Pons (tissue), 1 donor: ENCODE measurements at places on chromosomes 2 and 18.

DNA sequence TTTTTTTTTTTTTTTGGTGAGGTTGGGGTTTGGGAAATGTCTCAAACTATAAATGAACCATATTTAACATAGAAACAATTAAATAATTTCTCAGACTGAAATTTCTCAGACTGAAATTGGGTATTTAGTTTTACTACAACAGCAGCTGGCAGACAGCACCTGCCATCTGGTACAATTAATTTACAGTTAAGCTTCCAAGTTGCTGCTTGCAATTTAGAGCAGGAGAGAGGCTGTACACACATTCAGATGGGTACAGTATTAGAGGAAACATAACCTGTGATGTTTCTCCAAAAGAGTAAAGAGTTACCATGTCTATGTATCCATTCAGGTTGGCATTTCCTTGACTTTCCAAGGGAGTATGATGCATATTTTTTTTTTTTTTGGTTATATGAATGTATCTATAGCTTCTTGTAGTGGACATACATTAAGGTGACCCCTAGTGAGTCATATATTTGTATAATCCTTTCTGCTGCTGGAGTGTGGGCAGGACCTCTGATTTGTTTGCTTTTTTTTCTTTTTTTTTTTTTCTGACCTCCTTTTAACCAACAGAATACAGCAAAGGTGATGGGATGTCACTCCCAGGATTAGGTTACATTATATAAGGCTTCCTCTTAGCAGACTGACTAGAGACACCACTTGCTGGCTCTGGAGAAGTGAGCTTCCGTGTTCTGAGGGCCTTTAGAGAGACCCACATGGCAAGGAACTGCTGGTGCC is 201.7 kb downstream of the PTH2R start:
- DNase-seq: no peak

DNA sequence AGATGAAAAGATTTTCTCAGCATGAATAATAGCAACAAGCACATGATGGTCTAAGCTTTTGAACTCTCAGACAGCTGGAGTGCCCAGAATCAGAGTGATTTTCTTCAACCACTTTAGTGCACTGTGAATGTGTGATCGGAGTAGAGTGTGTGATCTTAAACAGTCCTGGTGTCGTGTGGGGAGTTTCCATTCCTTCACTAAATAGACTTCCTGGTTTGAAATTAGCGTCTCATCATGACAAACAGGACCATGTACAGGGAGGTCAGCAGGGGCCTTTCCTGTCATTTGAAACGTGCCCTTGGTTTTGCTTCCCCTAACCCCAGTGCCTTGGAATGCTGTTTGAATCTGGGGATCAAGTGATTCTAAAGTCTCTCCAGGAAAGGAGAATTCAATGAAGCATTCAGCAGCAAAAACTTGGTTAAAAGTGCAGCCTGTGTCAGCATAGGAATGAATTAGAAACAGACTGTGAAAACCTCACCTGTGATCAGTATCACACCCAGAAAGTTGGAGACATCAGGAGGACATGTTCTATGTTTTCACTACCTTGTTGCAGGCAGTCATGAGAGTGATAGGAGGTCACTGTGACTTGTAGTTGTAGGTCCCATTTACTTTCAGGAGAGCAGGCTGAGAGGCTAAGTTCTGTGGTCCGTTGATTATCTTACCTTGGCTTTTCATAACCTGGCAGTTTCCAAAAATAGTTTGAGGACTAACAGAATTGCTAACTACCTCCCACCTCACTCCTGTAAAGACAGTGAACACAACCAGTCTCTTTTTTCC is 400.3 kb downstream of the MTX2 start:
- DNase-seq: no peak

DNA sequence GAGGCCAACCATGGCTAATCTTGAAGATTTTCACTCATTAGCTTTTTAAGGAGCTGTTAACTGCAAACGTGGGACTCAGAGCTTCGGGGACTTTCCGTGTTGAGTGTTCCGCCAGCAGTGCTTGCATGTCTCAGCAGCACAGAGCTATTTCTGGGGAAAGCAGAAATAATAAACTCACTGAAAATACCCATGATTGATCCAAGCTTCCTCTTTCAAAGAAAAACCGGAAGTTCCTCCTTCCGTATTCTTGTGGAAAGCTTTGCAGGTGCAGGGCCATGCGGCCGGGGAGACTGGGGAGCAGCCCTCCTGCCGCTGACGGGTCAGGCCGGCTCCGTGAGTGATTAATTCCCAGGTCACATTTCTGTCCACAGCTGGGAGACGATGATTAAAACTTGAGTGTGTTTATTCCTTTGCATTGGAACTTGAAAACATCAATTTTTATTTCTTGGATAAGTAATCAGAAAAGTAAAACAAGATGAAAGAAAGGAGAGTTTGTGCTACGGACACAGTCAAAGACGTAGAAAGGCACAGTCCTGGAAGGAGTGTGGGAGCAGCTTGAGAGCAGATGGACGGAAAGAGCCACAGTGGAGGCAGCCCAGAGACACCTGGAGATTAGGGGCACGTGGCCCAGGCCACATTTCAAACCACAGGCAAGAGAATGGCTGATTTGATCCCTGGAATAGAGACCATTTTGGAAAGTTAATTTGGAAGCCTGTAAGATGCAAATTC is 54.2 kb upstream of the CTDP1 start:
- DNase-seq: peak; percentile 80

GRCh38 chr2:229629039-229629438 is 85.3 kb downstream of the DNER start:
- no peak for DNase-seq

- no peak for DNase-seq
Observed at GRCh38 chr2:158153270-158154015, 51.8 kb downstream of the UPP2 start.

GRCh38 chr2:199329466-199329865 is 128.3 kb downstream of the SATB2 start:
- no peak for DNase-seq

- DNase-seq: no peak
Observed at GRCh38 chr2:1674276-1674675, 70.0 kb downstream of the PXDN start.

DNA sequence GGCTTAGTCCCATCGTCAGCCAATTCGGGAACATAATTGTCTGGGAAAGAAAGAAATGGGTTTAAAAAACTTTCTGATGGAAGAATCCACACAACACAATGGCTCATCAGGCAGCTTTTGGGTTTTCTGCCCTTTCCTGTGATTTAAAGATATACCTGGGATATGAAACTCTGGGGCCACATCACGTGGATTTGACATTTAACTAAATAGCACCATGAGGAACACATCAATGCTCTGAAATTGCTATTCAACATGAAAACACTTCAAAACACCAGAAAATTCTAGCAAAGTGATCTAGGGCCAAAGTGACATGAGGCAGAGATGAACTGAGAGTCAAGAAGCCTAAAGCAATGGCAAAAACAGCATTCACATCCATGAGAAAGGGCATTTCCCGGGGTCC is 237.5 kb upstream of the PXDN start:
- no peak for DNase-seq

- no peak for DNase-seq
Observed at GRCh38 chr18:45250479-45250878, 364.8 kb upstream of the SLC14A2 start.

GRCh38 chr2:119826370-119826961 is 66.7 kb downstream of the PTPN4 start:
- DNase-seq: peak; percentile 60

DNA sequence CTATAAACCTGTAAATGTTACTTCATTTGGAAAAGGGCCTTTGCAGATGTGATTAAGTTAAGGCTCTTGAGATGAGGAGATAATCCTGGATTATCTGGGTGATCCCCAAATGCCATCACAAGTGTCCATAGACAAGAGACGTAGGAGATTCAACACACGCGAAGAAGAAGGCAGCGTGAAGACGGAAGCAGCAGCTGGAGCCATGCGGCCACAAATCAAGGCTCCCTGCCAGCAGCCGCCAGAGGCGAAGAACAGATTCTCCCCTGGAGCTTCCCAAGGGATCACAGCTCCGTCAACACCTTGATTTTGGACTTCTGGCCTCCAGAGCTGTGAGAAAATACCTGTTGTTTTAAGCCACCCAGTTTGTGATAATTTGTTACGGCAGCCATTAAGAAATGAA is 11.0 kb upstream of the VAPA start:
- DNase-seq: no peak

GRCh38 chr2:209687323-209687969 is 84.2 kb upstream of the UNC80 start:
- DNase-seq: no peak

GRCh38 chr2:85867556-85868292 is 21.1 kb downstream of the ST3GAL5 start:
- DNase-seq: no peak
